ENCODE measurements at places on chromosomes 6 and 20. TPM values are rescaled to one million over a fixed set of nuclear protein-coding genes. Genes with fewer than 3 reads are reported as not detected.

The SPAG4 gene
- total RNA-seq: 5.2 TPM

- peak overlapping the region; percentile 40 for H3K4me3 ChIP-seq
- H3K36me3 ChIP-seq: peaks cover 41% of the 10 kb centered on the region
- no peaks in the 10 kb centered on the region for H3K27me3 ChIP-seq
- peak overlapping the region; percentile 61 for H3K27ac ChIP-seq
These were observed 15.5 kb upstream of the MROH8 start for GRCh38 chr20:37194621-37195417.

The ARMC12 gene
- 0.64 TPM for total RNA-seq

DNA sequence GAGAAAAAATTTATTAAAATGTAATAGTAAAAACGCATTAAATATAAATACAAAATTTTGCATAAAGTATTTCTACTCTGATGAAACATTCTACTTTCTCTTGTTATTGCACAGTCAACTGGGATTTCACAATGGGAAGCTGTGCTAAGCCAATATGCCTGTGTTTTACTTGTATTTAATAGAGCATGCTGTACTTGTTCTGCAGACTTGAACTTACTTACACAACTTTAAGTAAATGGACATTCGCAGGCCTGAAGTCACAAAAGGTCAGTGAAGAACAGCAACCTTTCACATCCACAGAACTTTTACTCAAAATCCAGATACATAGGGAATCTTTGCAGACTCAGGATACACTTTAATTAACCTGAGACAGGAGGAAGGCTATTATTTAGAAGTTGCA is 409.5 kb downstream of the BTBD3 start:
- H3K4me1 ChIP-seq: no peaks in the 10 kb centered on the region
- no peak for DNase-seq
- no peaks in the 10 kb centered on the region for H3K27me3 ChIP-seq
- no peak overlapping the region for H3K4me3 ChIP-seq

DNA sequence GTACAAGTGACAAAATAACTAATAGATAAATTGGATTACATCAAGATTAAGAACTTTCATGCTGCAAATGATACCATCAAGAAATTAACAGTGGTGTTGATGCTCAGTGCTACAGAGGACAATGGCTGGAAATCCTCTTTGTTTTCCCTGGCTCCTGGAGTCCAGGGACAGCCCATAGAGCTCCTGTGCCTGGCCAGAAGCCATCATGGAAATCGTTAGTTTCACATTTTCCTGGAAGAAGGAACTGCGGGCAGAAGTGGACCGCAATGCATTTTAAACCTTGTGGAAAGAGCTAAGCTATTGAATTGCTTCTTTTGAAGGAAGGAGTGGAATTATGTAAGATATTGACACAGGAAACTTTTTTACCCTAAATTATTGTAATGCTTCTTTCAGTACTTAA is 276.0 kb downstream of the GJA1 start:
- H3K36me3 ChIP-seq: no peaks in the 10 kb centered on the region
- no peak overlapping the region for H3K4me3 ChIP-seq
- H3K4me1 ChIP-seq: no peaks in the 10 kb centered on the region
- no peak overlapping the region for H3K27ac ChIP-seq
- no peak for DNase-seq
- no peaks in the 10 kb centered on the region for H3K27me3 ChIP-seq

The NDUFAF5 gene
- 32.8 TPM for total RNA-seq

The SLC17A3 gene
- total RNA-seq: 0.58 TPM

DNA sequence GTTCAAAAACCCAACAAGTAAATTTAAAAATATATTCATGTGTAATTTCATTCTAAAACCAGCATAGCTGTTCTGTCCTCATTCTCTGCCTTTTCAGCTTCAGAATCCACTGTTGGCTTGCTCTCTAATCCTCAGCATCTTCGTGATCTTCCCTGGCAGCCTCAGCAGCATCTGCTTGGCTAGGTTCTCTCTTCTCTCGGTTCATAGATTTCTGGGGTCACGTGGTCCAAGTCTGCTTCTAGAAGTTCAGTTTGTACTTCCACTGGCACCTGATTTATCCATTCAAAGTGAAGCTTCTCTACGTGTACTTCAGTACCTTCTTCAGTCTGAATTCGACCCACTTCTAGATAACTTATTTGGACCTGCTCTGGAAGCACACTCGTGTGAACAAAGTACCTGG is 245.7 kb downstream of the EPM2A start:
- H3K27ac ChIP-seq: no peak overlapping the region
- DNase-seq: no peak
- no peak overlapping the region for H3K4me3 ChIP-seq
- no peaks in the 10 kb centered on the region for H3K4me1 ChIP-seq

GRCh38 chr20:51500936-51501335 is 41.6 kb downstream of the NFATC2 start:
- H3K36me3 ChIP-seq: peaks cover 56% of the 10 kb centered on the region
- DNase-seq: peak; percentile 74
- H3K4me1 ChIP-seq: peaks cover 70% of the 10 kb centered on the region
- no peak overlapping the region for H3K4me3 ChIP-seq

- H3K36me3 ChIP-seq: peaks cover 51% of the 10 kb centered on the region
- peaks cover 7% of the 10 kb centered on the region for H3K4me1 ChIP-seq
- H3K27ac ChIP-seq: peak overlapping the region; percentile 75
- H3K27me3 ChIP-seq: no peaks in the 10 kb centered on the region
These were observed 83.3 kb downstream of the TAF4 start for GRCh38 chr20:61982191-61982950.

The GPR6 gene
- not detected for total RNA-seq

DNA sequence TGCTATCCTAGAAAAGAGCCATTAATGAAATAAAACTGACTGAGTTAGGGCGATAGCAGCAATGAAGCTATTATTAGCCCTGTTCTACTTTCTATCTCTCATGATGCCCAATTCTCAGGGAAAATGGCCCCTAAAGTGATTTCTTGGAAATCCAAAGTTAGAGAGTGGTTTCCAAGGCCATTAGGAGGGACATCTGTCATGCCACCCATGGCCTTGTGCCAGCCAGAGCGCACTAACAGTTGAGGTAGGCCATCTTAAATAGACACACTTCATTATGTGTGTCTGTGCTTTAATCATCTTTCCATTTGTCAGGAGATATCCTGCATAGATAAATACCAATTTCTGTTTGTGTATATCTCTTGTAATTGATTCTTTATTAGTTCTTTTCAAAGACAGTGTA is 261.6 kb downstream of the NRN1 start:
- no peaks in the 10 kb centered on the region for H3K4me1 ChIP-seq
- H3K4me3 ChIP-seq: no peak overlapping the region
- no peak for DNase-seq
- no peak overlapping the region for H3K27ac ChIP-seq

- H3K27ac ChIP-seq: no peak overlapping the region
- no peaks in the 10 kb centered on the region for H3K36me3 ChIP-seq
- peaks cover 2% of the 10 kb centered on the region for H3K27me3 ChIP-seq
- no peak overlapping the region for H3K4me3 ChIP-seq
- H3K4me1 ChIP-seq: peaks cover 3% of the 10 kb centered on the region
These were observed 99.8 kb downstream of the DACT2 start for GRCh38 chr6:168219804-168220203.

The PROKR2 gene
- total RNA-seq: not detected

GRCh38 chr6:150253489-150253888 is 110.6 kb downstream of the PPP1R14C start:
- no peak overlapping the region for H3K4me3 ChIP-seq
- H3K27ac ChIP-seq: no peak overlapping the region
- H3K4me1 ChIP-seq: peaks cover 32% of the 10 kb centered on the region

DNA sequence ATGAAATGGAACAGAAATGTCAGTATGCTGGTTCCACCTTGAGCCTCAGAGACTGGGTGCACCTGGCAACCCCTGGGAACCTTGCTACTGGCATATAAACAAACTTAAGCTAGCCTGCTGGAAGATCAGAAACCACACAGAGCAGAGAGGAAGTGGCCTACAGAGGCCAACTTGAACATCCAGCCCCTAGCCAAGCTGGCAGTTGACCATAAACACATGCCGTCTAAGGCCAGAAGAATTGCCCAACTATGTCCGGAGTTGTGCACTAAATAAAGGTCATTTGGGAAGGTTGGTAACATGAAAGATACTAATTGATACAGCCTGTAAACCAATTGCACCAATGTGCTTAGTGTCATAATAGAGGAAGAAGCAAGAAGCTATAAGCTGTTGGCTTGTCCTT is 266.6 kb upstream of the BTBD3 start:
- no peaks in the 10 kb centered on the region for H3K27me3 ChIP-seq
- H3K27ac ChIP-seq: no peak overlapping the region
- no peak for DNase-seq
- H3K4me1 ChIP-seq: no peaks in the 10 kb centered on the region
- H3K4me3 ChIP-seq: no peak overlapping the region

GRCh38 chr20:10023911-10024310 is 10.9 kb upstream of the ANKEF1 start:
- H3K4me3 ChIP-seq: no peak overlapping the region
- no peak overlapping the region for H3K27ac ChIP-seq
- H3K27me3 ChIP-seq: peaks cover 26% of the 10 kb centered on the region
- H3K4me1 ChIP-seq: no peaks in the 10 kb centered on the region
- no peaks in the 10 kb centered on the region for H3K36me3 ChIP-seq

The PLN gene
- not detected for total RNA-seq

GRCh38 chr6:46293641-46294316 is 123.0 kb upstream of the ENPP5 start:
- H3K4me3 ChIP-seq: no peak overlapping the region
- peaks cover 32% of the 10 kb centered on the region for H3K27me3 ChIP-seq
- no peaks in the 10 kb centered on the region for H3K36me3 ChIP-seq
- DNase-seq: no peak
- H3K4me1 ChIP-seq: no peaks in the 10 kb centered on the region

The ADGRF5 gene
- not detected for total RNA-seq

The PEX3 gene
- 28.5 TPM for total RNA-seq

The TSBP1 gene
- total RNA-seq: not detected

GRCh38 chr6:52301326-52301725 is 16.8 kb upstream of the MCM3 start:
- no peak for DNase-seq
- H3K36me3 ChIP-seq: peaks cover 8% of the 10 kb centered on the region
- no peak overlapping the region for H3K27ac ChIP-seq
- H3K27me3 ChIP-seq: no peaks in the 10 kb centered on the region
- H3K4me1 ChIP-seq: peaks cover 53% of the 10 kb centered on the region
- no peak overlapping the region for H3K4me3 ChIP-seq

GRCh38 chr6:16575655-16576054 is 185.6 kb downstream of the ATXN1 start:
- no peak overlapping the region for H3K27ac ChIP-seq
- H3K27me3 ChIP-seq: no peaks in the 10 kb centered on the region
- peaks cover 44% of the 10 kb centered on the region for H3K36me3 ChIP-seq

DNA sequence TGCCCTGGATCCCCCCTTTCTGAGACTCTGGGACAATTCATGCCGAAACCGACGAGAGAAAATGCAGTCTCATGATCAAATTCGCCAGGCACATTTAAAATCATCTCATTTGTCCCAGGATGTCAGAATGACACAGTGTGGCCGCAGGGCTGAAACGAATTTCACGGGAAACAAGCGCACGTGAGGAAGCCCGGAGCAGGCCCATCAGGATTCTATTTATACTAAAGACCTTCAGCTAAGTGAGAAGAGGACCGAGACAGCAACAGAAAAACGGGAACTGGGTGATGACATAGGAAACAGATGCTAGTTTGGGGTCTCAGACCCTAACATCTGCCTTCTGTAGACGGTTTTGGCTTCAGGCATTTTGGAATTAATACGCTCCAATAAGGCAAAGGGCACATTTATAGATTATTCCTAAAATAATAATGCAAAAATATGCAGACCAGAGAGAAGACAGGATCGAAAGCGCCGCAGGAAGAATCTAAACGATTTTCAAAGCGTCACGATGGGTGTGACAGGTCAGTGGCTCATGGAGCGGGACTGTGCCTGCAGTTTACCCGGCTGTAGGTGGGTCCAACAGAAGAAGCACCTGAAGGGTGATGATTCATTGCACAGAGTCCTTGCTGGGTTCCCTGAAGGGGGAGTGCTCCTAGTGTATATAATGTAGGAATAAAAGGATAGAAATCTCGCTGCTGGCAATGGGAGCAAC is 80.8 kb upstream of the MPC1 start:
- H3K4me3 ChIP-seq: no peak overlapping the region
- H3K4me1 ChIP-seq: no peaks in the 10 kb centered on the region
- H3K27ac ChIP-seq: no peak overlapping the region
- DNase-seq: no peak
- no peaks in the 10 kb centered on the region for H3K27me3 ChIP-seq
- H3K36me3 ChIP-seq: no peaks in the 10 kb centered on the region

The STX11 gene
- 15.5 TPM for total RNA-seq

GRCh38 chr6:4371207-4371921 is 236.0 kb upstream of the ECI2 start:
- no peak for DNase-seq
- no peak overlapping the region for H3K27ac ChIP-seq
- H3K27me3 ChIP-seq: no peaks in the 10 kb centered on the region
- H3K4me1 ChIP-seq: no peaks in the 10 kb centered on the region
- no peaks in the 10 kb centered on the region for H3K36me3 ChIP-seq

GRCh38 chr6:116019428-116019827 is 41.3 kb downstream of the FRK start:
- peaks cover 22% of the 10 kb centered on the region for H3K27me3 ChIP-seq
- H3K4me3 ChIP-seq: no peak overlapping the region
- no peaks in the 10 kb centered on the region for H3K36me3 ChIP-seq
- H3K4me1 ChIP-seq: no peaks in the 10 kb centered on the region
- DNase-seq: no peak

GRCh38 chr20:36493051-36493800 is 48.1 kb upstream of the MYL9 start:
- H3K4me3 ChIP-seq: no peak overlapping the region
- peaks cover 27% of the 10 kb centered on the region for H3K4me1 ChIP-seq
- no peaks in the 10 kb centered on the region for H3K27me3 ChIP-seq
- no peak overlapping the region for H3K27ac ChIP-seq
- peaks cover 12% of the 10 kb centered on the region for H3K36me3 ChIP-seq

DNA sequence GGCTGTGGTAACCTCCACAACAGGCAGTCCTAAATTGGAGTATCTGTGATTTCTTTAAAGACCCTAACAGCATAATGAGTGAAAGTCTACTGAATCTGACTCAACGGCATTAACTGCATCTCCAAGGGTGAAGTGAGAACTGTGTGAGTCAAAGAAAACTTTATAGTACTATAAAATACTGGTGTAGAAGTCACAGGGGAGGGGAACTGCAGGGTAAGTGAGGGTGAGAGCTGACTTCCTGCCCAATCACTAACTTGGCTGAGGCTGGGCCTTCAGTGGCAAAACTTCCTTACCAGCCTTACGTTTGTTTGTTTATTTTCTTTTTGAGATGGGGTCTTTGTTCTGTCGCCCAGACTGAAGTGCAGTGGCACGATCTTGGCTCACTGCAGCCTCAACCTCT is 109.8 kb downstream of the PTPRK start:
- no peak for DNase-seq
- H3K27ac ChIP-seq: no peak overlapping the region
- H3K27me3 ChIP-seq: no peaks in the 10 kb centered on the region
- H3K36me3 ChIP-seq: no peaks in the 10 kb centered on the region
- no peaks in the 10 kb centered on the region for H3K4me1 ChIP-seq

DNA sequence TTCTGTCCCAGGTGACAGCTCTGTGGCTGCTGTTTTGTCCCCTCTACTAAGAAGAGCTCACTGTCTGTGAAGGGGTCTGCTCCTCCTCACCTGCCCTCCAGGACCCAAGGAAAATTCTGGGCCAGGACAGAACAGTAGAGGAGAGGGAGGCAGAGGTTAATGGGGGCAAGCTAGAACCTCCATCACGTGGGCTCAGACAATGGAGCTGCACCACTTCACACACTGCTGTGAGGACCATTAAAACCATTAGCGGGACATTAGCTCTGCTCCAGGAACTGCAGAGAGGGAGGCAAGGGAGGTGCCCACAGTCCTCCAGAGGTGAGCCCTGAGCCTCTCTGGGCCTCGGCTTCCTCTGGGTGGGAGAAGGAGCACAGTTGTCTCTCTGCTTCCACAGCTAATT is 78.4 kb downstream of the NOL4L start:
- no peaks in the 10 kb centered on the region for H3K27me3 ChIP-seq
- no peak overlapping the region for H3K4me3 ChIP-seq
- no peak overlapping the region for H3K27ac ChIP-seq
- peaks cover 28% of the 10 kb centered on the region for H3K4me1 ChIP-seq
- H3K36me3 ChIP-seq: peaks cover 23% of the 10 kb centered on the region
